ENCODE measurements at places on chromosomes 4 and X. TPM values are rescaled to one million over a fixed set of nuclear protein-coding genes. Genes with fewer than 3 reads are reported as not detected.

CFAP99 gene
- not detected for total RNA-seq

UGT2B10 gene
- not detected for total RNA-seq

TASL gene
- total RNA-seq = not detected

SPIN2B gene
- 4.8 TPM for total RNA-seq

PDCL2 gene
- total RNA-seq = not detected

HS6ST2 gene
- under 0.01 TPM for total RNA-seq

GAGE13 gene
- total RNA-seq = not detected

CT45A5 gene
- not detected for total RNA-seq

PRKG2 gene
- not detected for total RNA-seq

All from lung microvascular endothelial cell (primary cell).